ENCODE measurements at places on chromosomes 7 and 10.

DNA sequence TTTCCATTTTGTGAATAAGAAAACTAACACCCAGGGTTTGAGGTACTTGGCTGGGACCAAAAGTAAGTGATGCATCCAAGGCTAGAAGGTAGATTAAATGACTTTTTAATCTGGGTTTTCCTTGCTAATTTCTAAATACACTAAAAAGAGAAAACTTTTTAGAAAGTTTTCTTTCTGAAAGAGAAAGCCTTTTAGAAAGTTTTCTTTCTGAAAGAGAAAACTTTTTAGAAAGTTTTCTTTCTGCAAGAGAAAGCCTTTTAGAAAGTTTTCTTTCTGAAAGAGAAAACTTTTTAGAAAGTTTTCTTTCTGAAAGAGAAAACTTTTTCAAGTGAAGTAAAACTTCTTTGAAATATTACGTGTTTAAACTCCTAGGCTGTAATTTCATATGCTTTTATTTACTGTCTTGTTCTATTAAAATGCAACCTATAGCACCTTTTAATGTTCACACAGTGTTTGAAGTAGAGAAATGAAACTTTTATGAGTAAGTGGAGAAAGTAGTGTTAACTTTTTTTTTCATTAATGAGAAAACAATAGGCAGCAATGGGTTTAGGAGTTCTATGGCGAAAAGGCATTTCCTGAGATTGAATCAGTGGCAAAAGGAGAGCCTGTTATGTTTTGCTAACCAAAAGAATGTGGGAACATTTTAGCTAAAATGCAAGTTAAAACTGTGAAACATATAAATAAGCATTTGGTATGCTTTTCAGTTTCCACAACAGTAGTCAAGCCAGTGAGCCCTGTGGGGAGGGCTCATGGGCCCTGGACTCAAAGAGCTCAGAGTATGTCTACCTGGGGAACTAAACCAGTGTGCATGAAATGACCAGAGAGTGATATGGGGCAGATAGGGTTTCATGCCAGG, 103.7 kb downstream of the RBM20 start:
- DNase-seq: no peak

DNA sequence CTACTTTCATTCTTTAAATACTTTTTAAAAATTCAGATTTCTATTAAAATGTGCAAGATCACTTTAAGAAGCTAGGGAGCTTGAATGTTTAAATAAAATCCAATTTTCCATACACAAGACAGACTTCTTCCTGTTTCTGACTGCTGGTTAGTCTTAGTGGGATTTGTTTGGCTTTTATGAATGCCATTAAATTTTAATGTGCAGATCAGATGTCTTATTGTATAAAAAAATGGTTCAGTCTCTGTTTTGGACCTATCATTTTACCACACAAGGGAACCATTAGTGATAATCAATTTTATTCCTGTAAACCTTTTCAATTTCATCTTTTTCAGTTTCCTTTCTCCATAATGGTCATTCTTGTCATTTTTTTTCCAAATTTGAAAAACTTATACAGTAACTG, 63.2 kb downstream of the VCL start:
- no peak for DNase-seq

DNA sequence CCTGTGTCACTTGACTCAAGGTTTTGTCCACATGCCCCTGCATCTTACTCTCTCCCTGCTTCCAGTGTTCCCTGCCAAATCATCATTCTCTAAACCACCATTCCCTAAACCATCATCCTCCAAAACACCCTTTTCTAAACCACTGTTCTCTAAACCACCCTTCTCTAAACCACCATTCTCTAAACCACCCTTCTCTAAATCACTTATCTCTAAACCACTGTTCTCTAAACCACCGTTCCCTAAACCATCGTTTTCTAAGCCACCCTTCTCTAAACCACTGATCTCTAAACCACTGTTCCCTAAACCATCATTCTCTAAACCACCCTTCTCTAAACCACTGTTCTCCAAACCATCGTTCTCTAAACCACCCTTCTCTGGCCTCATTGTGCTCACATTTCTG, 142.1 kb downstream of the CXCL12 start:
- DNase-seq: no peak

DNA sequence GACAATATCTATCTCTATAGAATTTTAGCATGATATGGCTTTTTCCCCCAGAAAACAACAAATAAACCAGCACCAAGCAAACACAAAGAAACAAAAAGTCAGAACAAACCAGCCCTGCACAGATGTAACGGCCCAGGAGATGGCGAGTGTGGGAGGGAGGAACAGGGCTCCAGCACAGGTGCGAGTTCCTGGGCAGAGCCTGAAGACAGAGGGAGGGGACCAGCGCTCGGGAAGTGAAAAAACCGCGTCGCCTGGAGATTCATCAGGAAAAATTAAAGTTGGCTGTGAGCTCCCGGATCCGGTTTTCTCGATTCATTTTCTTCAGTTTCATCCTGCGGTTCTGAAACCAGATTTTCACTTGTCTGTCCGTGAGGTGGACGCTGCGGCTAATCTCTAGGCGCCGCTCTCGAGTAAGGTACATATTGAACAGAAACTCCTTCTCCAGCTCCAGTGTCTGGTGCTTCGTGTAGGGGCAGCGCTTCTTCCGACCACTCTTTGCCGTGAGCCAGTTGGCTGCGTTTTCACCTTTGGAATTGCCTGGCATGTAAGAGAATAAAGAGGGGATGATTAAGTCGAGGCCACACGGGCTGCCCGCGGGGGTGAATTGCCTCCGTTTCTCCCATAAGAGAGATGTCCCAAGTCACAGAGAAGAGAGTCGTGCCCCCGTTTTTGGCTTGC, 2.3 kb downstream of the HOXA10 start:
- no peak for DNase-seq

GRCh38 chr10:120996456-120997034, 145.4 kb downstream of the WDR11 start:
- no peak for DNase-seq

DNA sequence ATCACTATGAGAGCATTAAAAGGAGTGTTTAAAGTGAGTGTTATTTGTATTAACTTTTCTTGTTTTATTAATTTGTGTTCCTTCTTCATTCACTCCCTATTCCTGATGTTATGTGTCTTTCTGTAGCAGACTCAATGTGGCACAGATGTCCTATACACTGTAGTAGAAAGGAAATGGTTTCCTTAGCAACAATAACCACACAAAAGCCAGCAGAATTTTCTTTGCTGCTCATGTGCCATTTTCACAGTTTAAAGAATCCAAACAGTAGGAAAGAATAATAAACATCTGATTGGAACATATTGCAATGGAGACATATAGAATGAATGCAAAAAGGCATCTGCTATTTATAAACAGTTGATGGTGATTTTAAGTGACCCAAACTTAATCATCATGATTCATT, 763.6 kb downstream of the PHTF2 start:
- DNase-seq: no peak

DNA sequence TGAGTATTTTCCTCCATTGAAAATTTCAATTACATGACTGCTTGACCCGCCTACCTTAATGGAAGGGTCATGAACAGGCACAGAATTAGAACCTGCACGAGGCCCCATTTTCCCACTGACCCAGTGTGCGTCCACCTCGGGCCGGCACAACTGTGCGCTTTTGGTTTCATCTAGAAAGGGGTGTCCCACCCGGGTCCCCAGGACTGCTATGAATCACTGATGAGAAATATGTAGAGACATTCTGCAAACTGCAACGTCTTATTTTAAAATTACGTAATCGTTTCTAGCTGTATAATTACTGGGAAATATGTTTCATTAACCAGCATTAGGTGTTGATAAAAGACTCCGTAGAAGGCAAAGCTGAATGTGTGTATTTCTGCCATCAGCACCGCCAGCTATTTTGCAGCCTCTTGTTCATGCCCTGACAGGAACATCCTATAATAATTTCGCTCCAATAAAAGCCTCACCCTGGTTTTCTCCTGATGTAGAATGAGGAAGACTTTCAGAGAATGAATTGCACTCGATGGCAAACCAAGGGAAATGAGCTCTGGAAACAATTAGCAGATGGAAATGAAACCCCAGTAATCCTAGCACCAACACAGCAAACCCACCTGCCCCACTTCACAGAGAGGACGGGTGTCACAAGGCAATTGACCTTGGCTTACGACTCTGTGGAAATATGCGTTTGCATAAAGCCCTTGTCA, 562.1 kb downstream of the DNAJB6 start:
- no peak for DNase-seq

- no peak for DNase-seq
These were observed 116.1 kb upstream of the PCBD1 start for GRCh38 chr10:71004176-71005075.

- DNase-seq: no peak
These were observed 355.9 kb upstream of the C7orf33 start for GRCh38 chr7:148234715-148235114.

DNA sequence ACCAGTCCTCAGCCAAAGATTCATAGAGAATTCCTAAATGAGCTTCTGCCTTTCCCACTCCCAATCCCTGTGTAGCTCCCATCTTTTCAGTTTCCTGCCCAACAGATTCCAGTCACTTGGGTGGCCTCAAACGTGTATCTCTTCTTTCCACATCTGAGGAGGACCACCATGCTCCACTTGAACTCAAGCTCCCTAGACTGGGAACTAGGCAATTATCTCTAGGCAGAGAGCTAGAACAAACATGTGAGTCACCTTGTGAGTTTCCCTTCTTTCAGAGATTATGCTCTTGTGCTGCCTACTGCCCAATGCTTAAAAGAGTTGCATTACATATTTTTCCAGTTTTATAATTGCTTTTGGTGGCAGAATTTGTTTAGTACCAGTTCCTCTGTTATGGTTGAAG, 178.0 kb downstream of the MDFIC start:
- no peak for DNase-seq

DNA sequence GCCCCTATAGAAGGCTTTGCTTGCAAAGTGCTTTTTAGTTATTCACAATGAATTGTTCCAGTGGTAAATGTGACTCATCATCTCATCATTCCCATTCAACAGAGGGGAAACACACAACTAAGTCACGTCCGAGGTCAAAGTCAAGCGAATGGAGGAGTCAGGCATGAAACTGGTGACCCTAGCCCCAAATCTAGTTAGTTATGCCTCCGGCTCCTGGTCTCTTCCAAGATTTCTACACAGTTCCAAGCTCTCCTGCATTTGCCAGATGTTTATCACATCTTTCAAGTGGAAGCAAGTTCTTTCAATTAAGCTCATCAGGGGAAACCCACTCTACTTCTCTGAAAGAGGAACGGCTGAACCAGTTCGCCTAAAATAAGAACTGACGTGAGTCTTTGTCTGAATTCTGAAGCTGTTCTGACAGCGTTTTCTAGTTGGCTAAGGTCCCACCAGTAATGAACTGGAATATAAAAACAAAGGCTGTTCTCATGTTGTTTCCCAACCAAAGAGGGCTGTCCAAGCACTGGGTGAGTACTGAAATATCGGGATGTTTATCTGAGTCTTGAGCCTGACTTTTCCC, 140.9 kb upstream of the NRBF2 start:
- DNase-seq: peak; percentile 32

GRCh38 chr7:151818674-151819519, 58.0 kb downstream of the PRKAG2 start:
- DNase-seq: no peak

DNA sequence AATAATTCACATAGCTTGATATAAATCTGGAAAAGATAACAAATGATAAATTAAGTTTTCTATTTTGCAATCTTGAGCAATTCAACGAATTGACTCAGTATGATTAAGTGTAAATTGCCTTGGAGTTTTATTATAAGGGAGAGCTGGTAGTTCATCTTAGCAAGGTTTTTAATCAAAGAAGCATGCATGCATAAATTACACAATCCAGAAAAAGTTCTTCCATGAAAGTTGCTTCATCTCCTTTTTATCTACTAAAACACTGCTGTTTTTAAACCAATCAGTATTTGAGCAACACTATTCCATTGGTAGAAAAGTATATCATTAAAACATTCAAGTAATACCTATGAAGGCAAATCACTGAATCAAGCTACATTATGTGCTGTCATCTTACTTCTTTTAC, 47.6 kb downstream of the POT1 start:
- DNase-seq: no peak

- DNase-seq: no peak
These were observed 81.3 kb downstream of the SH2D4B start for GRCh38 chr10:80619036-80619435.

DNA sequence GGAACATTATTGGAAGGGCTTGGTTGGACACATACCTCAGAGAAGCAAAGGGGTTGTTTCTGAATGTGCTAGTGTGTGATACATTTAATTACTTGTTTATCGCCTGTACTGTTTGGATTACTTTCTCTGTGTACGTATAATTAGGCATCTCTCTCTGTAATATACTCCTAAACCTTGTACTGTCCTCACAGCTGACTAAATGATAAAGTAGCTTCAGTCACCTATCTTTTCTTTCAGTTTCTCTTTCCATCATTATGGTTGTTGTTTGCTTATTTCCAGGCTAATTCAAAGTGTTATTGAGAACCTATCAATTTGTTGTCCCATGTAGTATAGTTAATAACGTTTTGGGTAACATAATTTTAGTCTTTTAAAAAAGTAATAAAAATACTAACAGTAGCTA, 34.0 kb downstream of the MXI1 start:
- no peak for DNase-seq

Data from activated CD4-positive, alpha-beta T cell treated with anti-CD3 and anti-CD28 coated beads, Interleukin-2, Interleukin-6, amounts not matched to agents 100 ng/mL and 50 ng/mL, durations not matched to agents 16 hours and 8 hours (primary cell).